NCI-H1417 (cell line): ENCODE measurements at places on chromosomes 4 and X.

DNA sequence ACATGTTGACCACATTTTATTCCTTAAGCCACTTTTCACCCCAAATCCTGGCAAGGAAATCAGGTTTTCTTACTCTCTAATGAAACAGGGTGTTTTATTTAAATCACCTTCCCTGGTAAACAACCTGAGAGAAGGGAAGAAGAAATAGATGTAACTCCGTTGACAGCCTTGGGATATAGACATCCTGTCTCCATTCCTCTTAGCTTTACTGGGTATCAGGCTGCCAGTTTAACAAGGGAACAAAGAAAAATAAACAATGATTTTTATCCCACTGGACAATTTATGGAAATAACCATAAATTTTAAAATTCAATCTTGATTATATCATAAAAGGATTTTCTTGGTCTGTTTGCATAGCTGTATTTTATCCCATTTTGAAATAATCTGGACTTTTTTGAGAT, 49.2 kb downstream of the EDNRA start:
- no peak for DNase-seq

DNA sequence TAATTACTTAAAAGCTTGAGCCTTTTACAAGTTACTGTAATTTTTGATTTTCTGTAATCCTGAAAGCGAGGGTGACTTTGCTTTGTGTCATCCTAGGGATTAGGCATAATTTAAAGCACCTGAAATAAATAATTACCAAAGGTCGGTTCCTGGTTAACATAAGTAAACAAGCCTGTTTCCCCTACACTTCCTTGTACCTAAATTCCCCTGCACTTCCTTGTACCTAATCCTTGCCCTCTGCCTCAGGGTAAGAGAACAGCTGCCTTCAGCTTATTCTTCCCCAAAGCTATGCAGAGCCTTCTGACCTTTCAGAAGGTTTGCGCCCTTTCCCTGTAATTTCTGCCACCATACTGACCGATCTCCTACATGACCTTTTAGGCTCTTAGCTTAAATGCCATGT, 166.1 kb upstream of the PDE5A start:
- no peak for DNase-seq

- no peak for DNase-seq
These were observed 244.5 kb upstream of the PITX2 start for GRCh38 chr4:110867251-110867960.

DNA sequence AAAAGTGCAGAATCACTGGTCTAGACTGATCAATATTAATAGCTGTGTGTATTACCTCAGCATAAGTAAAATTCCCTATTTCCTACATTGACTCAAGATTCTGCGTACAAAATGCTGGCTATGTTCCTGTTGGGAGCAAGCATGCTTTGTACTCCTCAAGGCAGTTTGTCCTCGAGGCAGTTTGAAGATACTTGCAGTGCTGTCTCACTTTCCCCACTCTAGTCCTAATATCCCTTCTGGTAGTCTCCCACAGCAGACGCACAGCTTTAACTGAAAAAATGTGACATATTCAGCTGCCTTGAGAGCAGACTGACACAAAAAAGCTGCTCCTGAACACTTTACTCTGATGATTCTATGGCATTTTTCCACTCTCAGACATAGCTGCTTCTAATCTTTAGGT, 12.9 kb upstream of the MAGEA10 start:
- DNase-seq, result no peak

DNA sequence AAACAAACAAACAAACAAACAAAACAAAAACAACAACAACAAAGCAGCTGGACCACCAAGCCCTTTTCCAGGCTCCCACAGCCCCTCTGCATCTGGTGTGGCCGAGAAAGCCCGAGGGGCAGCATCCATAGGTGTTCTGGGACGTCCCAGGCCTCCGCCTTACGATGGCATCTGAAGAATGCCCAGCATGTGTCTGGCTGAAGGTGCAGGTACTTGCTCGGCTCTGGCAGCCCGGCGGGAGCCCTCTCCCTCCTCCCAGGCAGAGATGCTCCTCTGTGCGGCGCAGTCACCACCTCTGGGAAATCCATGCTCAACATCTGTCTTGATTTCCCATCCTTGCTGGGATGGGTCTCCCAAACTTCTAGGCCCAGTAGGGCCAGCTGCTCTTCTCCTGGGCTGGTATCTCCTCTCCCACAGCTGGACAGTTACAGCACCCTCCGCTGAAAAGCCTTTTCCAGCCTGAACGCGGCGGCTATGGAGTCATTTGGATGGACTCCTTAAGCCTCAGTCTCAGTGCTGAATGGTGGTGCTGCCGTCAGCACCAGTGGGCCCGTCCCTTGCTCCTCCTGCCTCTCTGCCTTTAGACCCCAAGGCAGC, 4.3 kb downstream of the PSAPL1 start:
- no peak for DNase-seq

- no peak for DNase-seq
These were observed 270.5 kb downstream of the TENM3 start for GRCh38 chr4:182513587-182514291.

DNA sequence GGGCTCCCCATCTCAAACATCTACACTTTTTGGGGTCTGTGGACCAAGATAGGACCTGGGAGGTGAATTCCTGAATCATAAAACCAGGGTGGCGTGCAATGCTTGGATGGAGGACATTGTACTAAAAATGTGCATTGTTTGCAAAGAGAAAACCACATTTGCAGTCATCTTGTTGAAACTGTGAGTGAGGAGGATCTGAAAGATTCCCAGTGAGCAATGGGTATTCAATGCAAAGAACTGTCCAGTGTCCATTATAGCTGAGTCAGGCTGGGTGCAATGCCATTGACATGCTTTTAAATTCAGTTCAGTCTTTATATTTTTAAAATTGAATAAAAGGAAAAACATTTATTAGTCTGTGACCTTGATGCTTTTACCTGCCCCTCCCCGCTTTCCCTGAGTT, 215.7 kb downstream of the STK32B start:
- DNase-seq, result no peak

- DNase-seq, result no peak
These were observed 45.7 kb upstream of the SLC34A2 start for GRCh38 chr4:25609976-25610375.
